ENCODE measurements at places on chromosomes 12 and 14.

GRCh38 chr12:116882742-116883141 lies 1.5 kb upstream of the HRK start:
- no peaks in the 10 kb centered on the region for H3K36me3 ChIP-seq
- no peak overlapping the region for H3K4me3 ChIP-seq
- H3K4me1 ChIP-seq = peaks cover 34% of the 10 kb centered on the region
- no peak overlapping the region for H3K27ac ChIP-seq

- no peak overlapping the region for H3K4me3 ChIP-seq
- DNase-seq = no peak
- H3K4me1 ChIP-seq = no peaks in the 10 kb centered on the region
- no peaks in the 10 kb centered on the region for H3K27me3 ChIP-seq
These were observed 9.6 kb upstream of the AKAP6 start for GRCh38 chr14:32319368-32320049.

- H3K27ac ChIP-seq = no peak overlapping the region
- H3K27me3 ChIP-seq = no peaks in the 10 kb centered on the region
- H3K4me1 ChIP-seq = no peaks in the 10 kb centered on the region
- no peak overlapping the region for H3K4me3 ChIP-seq
These were observed 138.0 kb upstream of the CPNE8 start for GRCh38 chr12:39043424-39043822.

GRCh38 chr14:61659582-61659981 lies 35.7 kb upstream of the HIF1A start:
- peaks cover 50% of the 10 kb centered on the region for H3K4me1 ChIP-seq
- no peak for DNase-seq
- H3K4me3 ChIP-seq = no peak overlapping the region
- H3K36me3 ChIP-seq = no peaks in the 10 kb centered on the region
- no peak overlapping the region for H3K27ac ChIP-seq

DNA sequence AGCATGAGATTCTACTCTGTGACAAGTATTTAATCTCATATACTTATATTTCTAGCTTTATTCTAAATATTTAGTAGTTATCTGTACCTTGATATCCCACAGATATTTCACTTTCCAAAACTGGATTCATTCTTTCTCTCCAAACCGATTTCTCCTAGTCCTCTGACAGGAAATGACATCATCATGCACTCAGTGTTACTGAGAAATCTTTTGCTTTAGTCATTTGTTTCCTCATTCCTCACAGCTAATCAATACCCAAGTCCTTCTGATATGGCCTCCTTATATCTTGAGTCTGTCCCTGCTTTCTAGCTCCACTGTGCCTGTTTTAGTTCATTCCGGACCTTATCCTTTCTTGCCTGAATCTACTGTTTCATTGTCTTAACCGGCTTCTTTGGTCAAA lies 39.4 kb upstream of the E2F7 start:
- no peak overlapping the region for H3K4me3 ChIP-seq
- H3K36me3 ChIP-seq = no peaks in the 10 kb centered on the region

DNA sequence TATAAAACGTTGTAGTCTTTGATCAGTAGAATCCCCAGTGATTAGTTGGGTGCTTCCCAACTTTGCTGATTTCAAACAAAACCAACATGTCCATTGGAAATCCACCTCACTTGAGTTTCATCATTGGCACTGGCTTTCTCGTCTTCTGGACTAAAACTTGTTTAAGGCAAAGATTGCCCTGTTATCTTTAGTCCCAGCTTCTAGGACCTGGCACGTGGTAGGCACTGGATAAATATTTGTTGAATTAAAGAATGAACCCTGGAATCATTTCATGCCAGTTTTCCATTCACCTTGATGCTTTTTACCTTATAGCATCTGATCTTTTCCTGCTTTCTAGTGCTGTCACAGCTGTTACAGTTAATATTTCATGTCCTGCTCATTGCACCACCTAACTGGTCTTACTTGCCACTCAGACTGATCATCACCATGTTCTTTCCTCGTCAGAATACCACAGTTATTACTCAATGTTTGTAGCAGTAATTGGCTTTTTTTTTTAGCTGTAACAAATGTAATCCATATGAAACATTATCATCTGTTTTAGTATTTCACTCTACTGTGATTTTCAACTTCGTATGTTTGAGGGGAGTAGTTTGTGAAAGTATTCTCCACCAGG lies 7.3 kb upstream of the C12orf50 start:
- peaks cover 17% of the 10 kb centered on the region for H3K4me1 ChIP-seq
- H3K27me3 ChIP-seq = no peaks in the 10 kb centered on the region
- no peak overlapping the region for H3K27ac ChIP-seq
- H3K4me3 ChIP-seq = peak overlapping the region; percentile 73
- no peak for DNase-seq
- H3K36me3 ChIP-seq = no peaks in the 10 kb centered on the region

DNA sequence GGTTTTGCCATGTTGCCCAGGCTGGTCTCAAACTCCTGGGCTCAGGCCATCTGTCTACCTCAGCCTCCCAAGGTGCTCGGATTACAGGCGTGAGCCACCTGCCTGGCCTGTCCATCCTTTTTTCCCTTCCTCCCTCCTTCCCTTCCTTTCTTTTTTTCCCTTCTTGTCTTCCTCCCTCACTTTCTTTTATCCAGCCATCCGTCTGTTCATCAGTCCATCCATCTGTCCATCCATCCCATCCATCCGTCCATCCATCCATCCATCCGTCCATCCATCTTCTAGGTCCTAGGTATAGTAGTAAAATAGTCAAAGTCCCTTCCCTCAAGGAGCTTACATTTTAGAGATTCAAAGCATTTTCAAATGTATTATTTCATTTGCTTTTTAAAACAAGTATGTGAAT lies 56.8 kb downstream of the CRADD start:
- no peaks in the 10 kb centered on the region for H3K4me1 ChIP-seq
- no peaks in the 10 kb centered on the region for H3K36me3 ChIP-seq
- H3K27me3 ChIP-seq = no peaks in the 10 kb centered on the region
- no peak for DNase-seq
- H3K4me3 ChIP-seq = no peak overlapping the region

DNA sequence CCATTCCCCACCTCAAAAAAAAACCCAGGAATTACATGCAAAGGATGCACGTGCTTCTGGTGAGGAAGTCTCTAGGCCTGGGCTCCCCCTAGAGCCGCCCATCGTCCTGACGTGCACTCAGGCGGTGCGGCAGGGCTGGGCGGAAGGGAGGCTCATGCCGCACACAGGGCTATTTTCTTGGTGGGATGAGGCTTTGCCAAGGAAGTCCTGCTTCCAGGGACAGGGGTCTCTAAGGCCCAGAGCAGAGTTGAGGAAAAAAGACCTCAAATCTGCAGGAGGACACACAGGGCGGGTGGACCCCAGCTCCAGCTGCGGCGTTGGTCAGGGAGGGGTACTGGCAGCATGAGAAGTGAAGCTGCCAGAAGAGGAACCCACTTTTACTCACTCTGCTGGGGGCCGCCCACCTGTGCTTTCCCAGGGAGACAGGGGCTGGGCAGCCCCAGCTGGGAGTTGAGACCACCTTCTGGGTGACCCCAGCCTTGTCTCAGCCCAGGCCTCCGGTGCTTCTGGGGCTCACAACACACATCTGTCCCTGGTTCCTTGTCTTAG lies 4.2 kb downstream of the RHOF start:
- H3K27ac ChIP-seq = peak overlapping the region; percentile 94
- H3K4me3 ChIP-seq = peak overlapping the region; percentile 64
- no peak for DNase-seq
- H3K36me3 ChIP-seq = peaks cover 19% of the 10 kb centered on the region

GRCh38 chr12:92138144-92138543 lies 7.5 kb downstream of the BTG1 start:
- no peaks in the 10 kb centered on the region for H3K27me3 ChIP-seq
- peaks cover 27% of the 10 kb centered on the region for H3K4me1 ChIP-seq
- DNase-seq = no peak
- peak overlapping the region; percentile 93 for H3K27ac ChIP-seq
- H3K4me3 ChIP-seq = peak overlapping the region; percentile 94

DNA sequence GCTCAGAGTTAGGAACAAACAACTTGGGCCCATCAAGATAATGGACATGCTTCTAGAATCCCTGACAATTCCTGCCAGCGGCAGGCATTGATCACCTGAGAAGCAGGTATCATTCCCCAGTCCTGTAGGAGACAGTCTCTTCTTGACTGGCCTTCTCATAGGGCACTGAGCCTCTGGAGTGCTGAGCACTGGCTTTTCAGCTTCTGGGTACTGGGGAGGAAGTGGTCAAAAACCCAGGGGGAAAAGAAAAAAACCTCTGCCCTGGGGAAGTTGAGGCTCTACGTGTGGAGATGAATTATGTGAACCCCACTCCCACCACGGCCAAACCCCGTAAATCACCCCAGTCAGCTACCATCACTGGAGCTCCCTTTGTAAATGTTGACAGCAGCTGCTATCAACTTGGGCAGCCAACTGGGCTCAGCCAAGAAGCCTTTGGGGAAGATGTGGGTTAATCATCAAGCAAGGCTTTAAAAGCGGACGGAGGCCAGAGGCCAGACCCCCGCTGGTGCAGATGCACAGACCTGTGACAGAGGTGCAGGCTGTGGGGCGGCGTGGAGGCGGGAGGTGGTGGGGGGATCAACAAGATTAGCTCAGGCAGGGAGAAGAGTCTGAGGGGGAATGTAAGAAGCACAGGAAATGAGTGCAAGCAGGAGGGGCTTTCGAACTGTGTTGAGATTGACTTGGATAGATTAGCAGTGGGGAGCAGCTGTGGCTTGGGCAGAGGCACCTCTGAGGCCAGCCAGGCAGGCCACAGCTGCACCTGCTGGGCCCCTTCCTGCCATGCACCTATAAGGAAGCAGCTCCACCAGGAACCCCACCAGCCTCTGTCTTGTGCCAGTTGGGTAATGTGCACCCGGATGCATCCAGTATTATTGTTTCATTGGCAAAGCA lies 105.4 kb upstream of the HIF1A start:
- peaks cover 15% of the 10 kb centered on the region for H3K4me1 ChIP-seq
- DNase-seq = no peak
- no peak overlapping the region for H3K27ac ChIP-seq
- H3K4me3 ChIP-seq = no peak overlapping the region
- H3K27me3 ChIP-seq = no peaks in the 10 kb centered on the region

DNA sequence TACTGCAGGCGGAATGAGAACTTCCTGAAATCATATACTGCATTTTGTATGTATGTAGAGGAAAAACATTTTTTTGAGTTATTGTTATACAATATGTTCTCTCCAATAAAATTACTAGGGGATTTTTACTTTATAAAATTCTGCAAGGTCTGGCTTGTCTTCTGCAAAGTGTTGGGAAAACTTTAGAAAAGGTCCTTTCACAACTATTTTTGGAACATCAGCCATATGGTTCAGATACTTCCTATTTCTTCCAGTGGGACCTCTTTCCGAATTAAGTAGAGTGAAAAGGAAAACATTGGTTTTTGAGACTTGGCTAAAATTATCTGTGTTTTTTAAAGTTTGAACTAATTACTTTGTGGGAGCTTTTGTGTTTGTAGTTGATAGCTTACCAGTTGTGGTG lies 52.7 kb downstream of the DAAM1 start:
- no peaks in the 10 kb centered on the region for H3K4me1 ChIP-seq
- no peak overlapping the region for H3K27ac ChIP-seq
- H3K36me3 ChIP-seq = no peaks in the 10 kb centered on the region
- no peak overlapping the region for H3K4me3 ChIP-seq
- DNase-seq = no peak

GRCh38 chr12:46487567-46488131 lies 115.1 kb upstream of the SLC38A2 start:
- no peak for DNase-seq
- no peaks in the 10 kb centered on the region for H3K27me3 ChIP-seq
- H3K4me3 ChIP-seq = no peak overlapping the region
- H3K36me3 ChIP-seq = no peaks in the 10 kb centered on the region
- H3K4me1 ChIP-seq = no peaks in the 10 kb centered on the region

Data from CD4-positive, alpha-beta T cell (primary cell).